OCI-M1 (cell line): ENCODE measurements at places on chromosomes 6 and 20.

- no peak for DNase-seq
Measured at GRCh38 chr6:45838451-45838850, 177.2 kb downstream of the CLIC5 start.

DNA sequence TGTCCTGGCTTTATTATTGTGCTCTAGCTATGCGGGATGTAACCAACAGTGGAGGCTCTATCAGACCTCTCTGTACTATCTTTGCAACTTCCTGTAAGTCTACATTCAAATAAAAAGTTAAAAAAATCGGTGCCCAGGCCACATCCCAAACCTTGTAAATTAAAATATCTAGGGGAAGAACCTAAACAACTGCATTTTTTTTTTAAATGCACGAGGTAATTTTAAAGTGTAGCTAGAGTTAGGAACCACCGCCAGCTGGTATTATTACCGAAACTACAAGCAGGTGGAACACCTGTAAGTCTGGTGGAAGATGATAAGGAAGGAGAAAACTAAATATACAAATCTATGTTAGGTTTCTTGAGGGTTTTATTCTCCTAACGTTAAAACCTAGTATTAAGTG, 34.5 kb upstream of the ID4 start:
- peak; percentile 17 for DNase-seq

GRCh38 chr6:82217018-82217586, 30.4 kb downstream of the IBTK start:
- peak; percentile 49 for DNase-seq

- DNase-seq = no peak
Measured at GRCh38 chr6:123945386-123945785, 141.7 kb downstream of the NKAIN2 start.
